GM12891 (cell line): ENCODE measurements at places on chromosomes 6 and 20.

GRCh38 chr20:10433623-10434466, at the start of gene MKKS:
Gene MKKS, minus strand, starts transcription at chr20:10434222. Its CDS starts 20,708 bp downstream, at chr20:10413514.
- DNase-seq, result peak; percentile 55

DNA sequence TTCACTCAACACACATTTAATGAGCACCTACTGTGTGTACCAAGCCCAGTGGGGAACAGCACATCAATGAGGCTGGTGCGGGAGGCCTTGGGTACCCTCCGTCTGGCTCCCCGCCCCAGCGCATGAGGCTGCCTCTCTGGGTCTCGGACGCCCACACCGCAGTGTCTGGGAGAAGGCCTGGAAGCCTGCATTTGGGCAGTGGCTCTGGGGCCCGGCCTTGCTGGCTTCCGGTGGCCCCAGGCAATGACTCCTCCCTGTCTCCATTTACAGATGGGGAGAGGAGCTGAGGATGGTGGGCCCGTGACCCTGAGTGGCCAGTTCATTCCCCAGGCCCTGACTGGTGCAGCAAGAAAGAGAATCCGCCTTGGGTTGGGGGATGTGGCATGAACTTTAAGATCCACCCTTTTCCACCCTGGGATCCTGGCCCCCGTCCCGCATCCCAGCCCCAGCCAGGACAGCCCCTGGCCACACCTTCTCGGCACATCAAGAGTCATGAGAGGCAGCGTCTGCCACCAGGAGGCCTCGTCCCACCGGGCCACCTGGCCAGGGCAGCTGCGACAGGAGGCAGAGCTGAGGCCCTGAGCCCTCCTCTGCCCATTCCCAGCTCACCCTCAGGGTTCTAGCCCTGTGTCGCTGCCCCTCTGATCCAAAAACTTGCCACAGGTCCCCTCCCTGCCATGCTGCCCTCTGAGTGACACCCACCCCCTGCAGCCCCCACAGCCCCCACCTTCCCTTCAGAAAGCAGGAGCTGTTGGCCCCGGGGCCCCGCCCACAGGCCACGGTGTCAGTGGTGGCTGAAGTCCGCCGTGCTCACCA, 17.5 kb upstream of the MRGBP start:
- DNase-seq, result no peak

DNA sequence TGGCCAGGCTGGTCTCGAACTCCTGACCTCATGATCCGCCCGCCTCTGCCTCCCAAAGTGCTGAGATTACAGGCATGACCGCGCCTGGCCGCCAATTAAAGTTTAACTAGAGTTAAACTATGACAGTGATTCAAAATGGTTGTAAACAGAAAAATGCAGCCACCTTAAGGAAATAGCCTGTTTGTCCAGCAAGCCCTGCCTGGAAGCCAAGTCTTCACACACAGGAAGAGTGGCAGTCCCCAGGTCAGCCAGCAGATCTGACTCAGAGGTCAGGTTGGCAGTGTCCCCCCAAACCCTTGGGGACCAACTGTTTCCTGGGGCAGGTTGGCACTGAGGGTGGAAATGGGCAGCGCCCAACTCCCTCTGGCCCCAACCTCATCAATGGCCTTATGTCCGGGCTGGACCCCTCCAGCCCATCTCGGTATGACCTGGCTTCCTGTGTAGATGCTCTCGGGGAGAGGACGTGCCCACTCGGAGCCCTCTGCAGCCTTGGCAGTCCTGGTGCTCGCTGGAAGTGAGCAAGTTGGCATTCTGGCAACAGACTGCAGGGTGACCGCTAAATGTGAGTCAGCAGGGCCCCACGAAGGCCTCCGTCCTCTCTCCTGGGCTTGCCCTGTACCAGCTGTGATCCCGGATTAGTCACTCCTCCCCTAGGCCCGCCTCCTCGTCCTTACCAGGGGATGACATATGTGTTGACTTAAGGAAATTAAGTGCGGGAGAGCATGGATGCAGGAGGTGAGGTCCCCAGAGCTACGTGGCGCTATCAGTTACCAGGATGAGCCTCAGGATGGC, 9.7 kb upstream of the HSP90AB1 start:
- no peak for DNase-seq

DNA sequence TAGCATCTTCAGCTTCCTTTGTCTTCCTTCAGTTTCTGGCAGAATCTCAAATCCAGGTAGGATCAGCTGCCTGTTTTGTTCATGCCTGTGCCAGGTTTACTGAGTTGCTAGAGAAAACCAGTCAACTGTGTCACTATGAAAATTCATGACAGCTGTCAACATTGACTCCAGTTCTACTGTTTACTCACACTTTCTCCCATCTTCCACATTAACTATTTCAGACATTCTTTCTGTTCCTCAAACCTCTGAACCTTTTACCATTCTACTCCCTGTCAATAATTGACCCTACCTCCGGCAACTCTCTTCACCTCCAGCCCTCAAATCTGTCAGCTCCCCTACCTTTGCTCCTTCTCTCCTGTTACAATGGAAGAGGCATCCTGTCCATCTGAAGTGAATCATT, 8.5 kb downstream of the ENPP4 start:
- no peak for DNase-seq
